Right lung (tissue), 10 donors: ENCODE measurements at places on chromosomes 3 and 15. TPM values are rescaled to one million over a fixed set of nuclear protein-coding genes. Genes with fewer than 3 reads are reported as not detected.

Gene ISL2
- polyA plus RNA-seq: 0.19 TPM

GRCh38 chr3:29751647-29752314 lies 470.9 kb downstream of the RBMS3 start:
- DNase-seq: no peak

DNA sequence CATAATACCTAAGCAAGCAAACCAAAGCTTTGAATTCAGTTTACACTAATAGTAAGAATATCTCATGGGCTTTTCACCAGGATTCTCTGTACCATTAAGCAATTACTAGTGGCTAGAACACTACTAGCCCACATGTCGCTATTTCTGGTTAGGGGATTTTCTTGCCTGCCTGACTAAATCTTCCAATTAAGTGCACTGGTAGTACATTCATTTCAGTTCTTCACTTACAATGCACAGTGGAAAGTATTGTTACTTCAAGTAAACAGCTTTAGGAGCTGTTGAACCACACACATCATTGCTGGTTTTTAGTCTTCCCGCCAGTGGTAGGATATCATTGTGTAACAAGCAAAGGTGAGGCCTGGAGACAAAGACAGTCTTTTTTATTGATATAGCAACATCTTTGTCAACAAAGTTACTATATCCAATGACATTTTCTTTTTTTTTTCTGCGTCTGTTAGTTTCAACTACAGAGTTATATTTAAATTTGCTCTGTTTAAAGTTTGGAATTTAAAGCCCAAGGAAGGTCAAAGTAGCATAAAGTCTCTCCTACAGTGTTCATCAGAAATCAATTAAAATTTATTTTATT lies 826.8 kb upstream of the NR2F2 start:
- no peak for DNase-seq

DNA sequence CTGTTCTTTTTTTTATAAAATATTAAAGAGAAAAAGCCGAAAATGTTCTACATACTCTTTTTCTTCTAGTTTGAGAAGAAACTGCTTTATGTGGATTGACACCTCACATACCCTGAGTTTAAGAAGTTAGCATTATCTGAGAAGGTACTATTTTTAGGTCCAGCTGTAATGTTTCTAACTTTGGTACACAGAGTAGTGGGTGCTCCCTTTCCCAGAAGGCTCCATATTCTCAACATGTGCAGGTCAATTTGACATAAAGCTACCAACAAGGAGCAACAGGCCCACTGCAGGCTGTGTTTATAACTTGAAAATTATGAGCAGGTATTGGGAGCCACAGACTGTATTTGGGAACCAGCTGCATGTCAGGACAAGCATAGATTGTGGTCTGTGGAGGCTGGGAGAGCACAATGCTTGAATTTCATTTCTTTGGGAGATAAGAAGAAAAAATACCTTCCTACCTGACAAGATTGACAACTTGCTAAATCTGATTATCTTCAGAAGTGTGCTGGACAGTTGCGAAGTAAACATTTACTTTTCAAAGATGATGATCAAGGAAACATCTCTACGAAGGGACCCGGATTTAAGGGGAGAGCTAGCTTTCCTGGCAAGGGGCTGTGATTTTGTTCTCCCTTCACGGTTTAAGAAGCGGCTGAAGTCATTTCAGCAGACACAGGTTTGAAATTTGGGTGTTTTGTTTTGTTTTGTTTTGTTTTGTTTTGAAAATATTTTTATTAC lies 57.2 kb downstream of the PPP2R3A start:
- no peak for DNase-seq

DNA sequence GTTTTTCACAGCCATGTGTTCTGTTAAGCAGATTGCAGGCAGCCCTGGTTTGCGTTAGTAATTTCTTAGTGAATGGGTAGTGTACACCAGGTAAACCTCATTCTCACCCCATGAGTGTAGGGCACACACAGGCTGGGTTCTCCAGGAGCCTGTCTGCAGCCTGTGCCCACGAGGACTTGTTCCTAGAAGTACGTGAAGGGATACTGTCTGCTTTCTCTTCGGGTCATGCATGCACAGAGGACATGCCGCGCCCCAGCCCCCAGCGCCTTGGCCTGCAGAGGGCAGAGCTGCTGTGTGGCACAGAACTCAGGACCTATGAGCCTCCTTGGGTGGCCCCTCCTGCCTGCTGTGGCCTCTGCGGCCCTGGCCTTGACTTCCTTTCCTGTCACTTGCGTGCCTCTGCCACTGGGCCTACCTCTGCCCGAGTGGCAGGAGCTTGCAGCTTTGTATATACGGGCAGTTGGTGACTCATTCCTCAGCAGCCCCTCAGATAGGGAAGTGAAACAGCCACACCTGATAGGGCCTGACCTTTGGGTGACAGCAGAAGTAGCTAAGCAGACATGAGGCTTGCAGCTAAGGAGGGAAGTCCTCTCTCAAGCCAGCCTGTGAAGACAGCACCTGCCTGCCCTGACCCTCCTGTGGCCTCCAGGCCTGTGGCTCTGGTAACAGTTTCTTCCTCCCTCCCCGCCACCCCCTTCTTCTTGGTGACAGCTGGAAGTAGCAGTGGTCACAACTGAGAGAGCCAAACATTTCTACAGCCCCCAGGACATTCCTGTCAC lies 19.5 kb downstream of the PPCDC start:
- peak; percentile 35 for DNase-seq
